ENCODE measurements at places on chromosomes 6 and 20.

- no peak for DNase-seq
Observed at GRCh38 chr6:166167258-166167731, 356 bp downstream of the TBXT start.

- DNase-seq, result no peak
Observed at GRCh38 chr6:138586638-138587037, 87.3 kb upstream of the NHSL1 start.

DNA sequence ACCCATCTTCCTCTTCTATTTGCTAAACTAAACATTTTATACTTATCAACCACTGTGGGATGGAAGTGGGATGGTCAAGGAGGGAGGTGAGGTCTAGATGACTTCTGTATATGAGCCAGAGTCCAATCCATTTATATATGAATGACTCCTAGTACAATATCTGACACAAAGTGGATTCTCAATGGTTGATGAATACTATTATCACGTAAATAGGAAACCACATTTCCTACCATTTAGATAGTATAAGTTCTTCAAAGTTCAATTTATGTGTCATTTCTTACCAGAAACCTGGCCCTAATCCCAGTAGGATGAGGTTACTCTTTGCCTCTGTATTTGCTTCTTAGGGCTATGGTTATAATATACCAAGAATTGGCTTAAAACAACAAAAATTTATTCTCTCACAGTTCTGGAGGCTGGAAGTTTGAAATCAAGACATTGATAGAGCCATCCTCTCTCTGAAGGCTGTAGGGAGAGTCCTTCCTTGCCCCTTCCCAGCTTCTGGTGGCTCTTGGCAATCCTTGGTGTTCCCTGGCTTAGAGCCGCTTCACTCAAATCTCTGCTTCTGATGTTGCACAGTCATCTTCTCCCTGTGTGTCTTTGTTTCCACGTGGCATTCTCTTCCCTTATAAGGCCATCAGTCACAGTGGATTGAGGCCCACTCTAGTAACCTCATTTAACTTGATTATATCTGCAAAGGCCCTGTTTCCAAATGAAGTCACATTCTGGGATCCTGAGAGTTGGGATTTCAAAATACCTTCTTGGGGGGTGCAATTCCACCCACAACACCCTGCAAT, 41.0 kb upstream of the RAB23 start:
- DNase-seq, result no peak

DNA sequence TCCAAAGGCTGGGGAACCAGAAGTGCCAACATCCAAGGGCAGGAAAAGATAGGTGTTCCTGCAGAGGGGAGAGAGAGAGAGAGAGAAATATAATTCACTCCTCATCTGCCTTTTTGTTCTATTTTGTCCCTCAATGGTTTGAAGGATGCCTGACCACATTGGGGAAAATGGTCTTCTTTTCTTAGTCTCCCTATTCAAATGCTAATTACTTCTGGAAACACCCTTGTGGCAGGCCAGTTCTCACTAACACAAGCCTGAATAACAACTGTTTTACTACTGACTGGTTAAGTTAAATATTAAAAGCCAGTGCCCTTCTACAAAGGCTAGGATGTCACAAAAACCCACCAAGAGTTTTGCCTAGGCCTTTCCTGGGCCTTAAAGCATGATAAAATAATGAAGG, 425.4 kb upstream of the HTR1E start:
- DNase-seq, result no peak

- no peak for DNase-seq
Observed at GRCh38 chr6:136334465-136334846, 44.8 kb upstream of the BCLAF1 start.

DNA sequence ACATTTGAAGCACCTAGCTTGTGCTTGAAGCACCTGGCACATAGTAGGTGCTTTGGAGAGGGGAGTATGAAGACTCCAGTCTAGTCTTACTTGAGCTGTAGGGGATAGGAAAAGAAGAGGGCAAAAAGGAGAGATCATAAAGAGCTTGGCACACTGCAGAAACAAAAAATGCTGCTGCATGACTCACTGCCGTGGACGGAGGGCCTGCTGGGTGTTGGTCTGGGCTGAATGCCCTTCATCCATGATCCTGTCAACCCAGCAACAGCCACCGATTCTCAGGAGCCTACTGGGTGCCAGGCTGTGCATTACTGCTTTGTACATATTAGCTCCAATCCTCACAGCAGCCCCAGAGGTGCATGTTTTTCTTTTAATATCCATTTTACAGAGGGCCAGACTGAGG, 6.0 kb downstream of the PDYN start:
- no peak for DNase-seq

GRCh38 chr6:11950109-11950508, 62.0 kb upstream of the HIVEP1 start:
- no peak for DNase-seq

DNA sequence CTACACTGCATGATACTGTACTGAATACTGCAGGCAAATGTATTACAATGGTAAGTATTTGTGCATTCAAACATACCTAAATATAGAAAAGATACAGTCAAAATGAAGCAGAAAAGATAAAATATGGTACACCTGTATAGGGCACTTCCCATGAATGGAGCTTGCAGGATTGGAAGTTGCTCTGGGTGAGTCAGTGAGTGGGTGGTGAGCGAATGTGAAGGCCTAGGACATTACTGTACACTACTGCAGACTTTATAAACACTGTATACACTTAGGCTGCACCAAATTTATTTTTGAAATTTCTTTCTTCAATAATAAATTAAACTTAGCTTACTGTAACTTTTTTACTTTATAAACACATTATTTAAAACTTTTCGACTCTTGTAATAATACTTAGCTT, 213.1 kb downstream of the ATXN1 start:
- no peak for DNase-seq

- no peak for DNase-seq
Observed at GRCh38 chr6:6654599-6655575, 66.4 kb downstream of the LY86 start.

GRCh38 chr6:74289884-74290283, 593.9 kb downstream of the CD109 start:
- no peak for DNase-seq

DNA sequence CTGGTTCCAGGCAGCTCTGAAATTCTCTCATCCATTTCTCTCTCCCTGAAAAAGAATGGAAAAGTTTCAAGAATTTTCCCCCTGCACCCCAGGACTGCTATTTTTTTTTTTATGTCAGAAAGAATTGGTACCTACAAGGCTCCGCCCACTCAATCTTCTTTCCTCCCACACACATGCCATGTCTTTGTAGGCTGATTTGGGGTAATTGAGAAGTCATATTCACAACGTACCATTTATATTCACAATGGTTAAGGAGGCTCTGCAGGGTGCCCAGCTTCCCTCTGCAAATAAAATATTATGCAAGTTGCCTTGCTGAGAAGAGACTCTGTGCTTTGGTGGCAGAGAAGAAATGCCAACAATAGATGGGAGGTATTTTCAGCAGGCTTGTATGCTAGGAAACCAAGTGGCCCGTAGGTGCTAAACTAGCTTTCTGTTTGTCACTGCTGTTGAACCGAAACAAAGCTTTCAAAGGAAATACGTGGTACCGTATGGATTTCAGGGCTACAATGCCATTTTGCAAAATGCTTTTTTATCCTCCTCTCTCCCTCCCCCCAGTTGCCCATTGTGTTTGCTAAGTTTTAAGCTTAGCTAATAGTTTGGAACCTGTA, 150.0 kb downstream of the PHACTR1 start:
- no peak for DNase-seq

- DNase-seq, result no peak
Observed at GRCh38 chr6:168355716-168356522, 36.3 kb upstream of the DACT2 start.

DNA sequence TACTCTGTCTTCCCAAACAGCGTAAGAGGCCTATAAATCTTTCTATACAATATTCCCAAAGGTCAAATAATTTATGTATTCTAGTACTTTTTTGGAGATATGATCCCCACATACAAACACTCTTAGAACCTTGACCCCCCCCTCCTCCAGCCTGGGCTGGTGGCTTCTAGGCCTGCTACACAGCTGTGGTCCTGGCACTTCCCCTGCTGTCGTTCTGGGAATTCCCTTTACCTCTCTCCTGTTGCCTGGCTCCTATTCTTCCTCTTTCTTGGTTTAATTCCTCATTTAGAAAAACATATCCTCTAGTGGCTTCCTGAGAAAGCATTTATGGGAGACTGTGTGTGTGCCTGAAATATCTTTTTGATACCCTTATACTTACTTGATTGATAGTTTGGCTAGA, 4.1 kb upstream of the TXLNB start:
- no peak for DNase-seq

- DNase-seq, result no peak
Observed at GRCh38 chr6:89409461-89410035, 2.5 kb downstream of the RRAGD start.

- DNase-seq, result peak; percentile 87
Observed at GRCh38 chr6:158819213-158819976, at the start of gene EZR. EZR (minus strand) TSS chr6:158819368; CDS start chr6:158818093, 1,275 bp downstream.

All from T-helper 1 cell (primary cell).